Activated CD4-positive, CD25-positive, alpha-beta regulatory T cell treated with anti-CD3 and anti-CD28 coated beads, Interleukin-2, amount 50 U/mL, for 24 hours (primary cell): ENCODE measurements at places on chromosomes 3 and 15.

DNA sequence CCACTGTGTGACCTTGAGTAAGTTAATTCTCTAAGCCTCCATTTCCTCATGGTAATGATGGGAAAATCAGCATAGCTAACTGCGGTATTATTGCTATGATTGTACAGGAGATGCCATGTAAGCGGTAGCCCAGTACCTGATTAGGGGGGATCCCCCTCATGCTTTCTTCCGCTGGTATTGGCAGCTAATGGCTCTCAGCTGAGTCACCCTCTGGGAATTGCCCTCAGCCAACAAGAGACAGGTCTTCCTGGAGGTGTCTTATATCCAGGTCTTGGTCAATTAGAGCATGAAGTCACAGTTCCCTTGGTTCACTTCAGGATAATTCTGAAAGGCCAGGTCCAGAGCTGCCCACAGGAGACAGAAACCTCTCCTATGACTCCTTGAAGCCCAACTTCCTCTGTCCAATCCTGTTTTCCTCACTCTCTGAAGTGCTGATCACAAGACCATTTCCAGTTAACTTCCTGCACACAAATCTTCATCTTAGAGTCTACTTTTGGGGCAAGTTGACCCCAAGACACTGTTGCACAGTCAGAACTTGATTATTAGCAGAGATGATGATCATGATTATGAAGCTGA is 724.7 kb upstream of the ZNF385D start:
- no peak for ATAC-seq

DNA sequence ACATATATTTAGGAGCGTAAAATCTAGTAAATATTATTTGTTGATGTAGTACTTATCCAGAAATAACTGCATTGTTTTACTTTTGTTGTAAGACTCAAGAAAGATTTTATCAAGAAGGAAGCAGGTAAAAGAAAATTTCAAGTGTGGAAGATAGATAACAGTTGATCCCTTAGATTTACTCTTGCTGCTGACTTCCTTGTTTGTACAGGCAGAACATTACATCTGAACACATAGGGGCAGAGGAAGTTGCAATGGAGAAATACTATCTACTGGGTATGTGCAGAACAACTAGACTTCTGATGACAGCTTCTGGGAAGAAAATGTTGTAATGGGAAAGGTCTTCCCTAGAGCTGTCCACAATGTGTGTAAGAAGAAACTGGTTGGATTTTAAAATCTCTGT is 350.6 kb downstream of the NLGN1 start:
- ATAC-seq = no peak

DNA sequence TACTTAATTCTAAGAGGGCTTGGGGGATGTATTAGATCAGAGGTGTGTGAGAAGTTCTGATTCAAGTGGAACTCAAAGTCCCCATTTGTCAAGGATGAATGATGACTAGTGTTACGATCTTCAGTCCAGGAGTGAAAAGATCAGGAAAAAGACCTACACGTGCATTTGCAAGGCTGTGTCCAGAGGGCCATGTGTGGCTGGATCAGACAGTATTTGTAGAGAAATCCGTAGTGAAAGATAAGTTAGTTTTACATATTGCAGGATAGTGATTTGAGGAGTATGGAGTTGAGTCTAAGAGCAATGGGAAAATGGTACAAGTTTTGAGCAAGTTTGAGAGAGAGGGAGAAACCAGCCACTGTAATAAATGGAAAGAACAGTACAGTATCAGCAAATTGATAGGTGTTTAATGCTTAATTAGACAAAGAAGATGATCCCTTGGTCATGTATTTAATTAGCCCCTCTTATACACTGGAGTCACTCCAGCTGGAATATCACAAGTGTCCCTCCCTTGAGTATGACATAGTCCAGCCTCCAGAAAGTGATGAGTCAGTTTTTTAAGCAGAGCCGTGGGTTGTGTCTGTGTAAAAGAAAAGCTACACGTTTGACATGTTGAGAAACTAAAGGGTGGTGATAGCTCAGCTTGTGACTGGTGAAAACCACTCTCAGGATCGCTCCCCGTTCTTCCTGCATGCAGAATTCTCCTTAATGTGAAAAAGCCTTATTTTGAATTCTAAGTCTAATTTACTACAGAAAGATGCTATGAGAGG is 348.8 kb downstream of the ROBO1 start:
- no peak for ATAC-seq

GRCh38 chr15:29596266-29596665 is 226.0 kb downstream of the TJP1 start:
- no peak for ATAC-seq

- no peak for ATAC-seq
Observed at GRCh38 chr15:46703871-46704637, 1013.3 kb upstream of the SEMA6D start.

- ATAC-seq = no peak
Observed at GRCh38 chr15:33031324-33031821, 163.1 kb downstream of the FMN1 start.

- no peak for ATAC-seq
Observed at GRCh38 chr15:100863075-100863795, 16.4 kb upstream of the ALDH1A3 start.

DNA sequence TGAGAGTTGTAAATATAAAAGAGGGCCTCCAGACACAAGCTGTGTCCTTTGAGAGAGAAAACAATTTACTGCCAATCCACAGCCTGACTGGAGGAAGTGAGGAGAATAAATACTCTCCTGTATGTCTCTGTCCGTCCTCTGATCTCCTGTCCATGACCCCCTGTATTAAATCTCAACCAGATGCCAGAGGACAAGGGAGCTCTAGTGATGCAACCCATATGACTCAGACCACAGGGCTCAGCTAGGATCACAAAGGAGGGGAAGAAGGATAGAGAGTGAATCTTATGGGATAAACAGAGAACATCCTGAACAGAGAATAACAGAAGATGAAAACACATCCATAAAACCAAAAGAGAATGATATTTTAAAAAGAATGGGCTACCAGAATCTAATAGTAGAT is 482.6 kb downstream of the PLOD2 start:
- no peak for ATAC-seq

DNA sequence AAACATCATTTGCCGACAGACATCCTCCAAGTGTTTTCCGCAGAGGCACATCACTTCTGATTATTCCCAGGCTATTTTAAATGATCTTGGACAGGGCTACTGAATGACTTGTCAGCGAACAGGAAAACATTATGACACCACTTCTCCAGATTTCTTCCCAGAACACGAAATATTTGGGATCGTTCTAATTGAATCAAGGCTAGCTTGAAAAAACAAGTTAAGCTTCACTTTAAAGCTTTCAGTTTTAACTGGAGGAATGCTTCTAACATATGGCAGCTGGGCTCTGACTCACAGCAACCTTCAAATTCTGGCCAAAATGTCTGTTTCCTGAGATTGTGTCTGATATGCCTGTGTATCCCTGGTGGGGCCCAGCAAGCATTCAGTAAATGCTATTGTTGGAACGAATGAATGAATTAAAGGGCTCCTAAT is 127.0 kb upstream of the ICE2 start:
- no peak for ATAC-seq

DNA sequence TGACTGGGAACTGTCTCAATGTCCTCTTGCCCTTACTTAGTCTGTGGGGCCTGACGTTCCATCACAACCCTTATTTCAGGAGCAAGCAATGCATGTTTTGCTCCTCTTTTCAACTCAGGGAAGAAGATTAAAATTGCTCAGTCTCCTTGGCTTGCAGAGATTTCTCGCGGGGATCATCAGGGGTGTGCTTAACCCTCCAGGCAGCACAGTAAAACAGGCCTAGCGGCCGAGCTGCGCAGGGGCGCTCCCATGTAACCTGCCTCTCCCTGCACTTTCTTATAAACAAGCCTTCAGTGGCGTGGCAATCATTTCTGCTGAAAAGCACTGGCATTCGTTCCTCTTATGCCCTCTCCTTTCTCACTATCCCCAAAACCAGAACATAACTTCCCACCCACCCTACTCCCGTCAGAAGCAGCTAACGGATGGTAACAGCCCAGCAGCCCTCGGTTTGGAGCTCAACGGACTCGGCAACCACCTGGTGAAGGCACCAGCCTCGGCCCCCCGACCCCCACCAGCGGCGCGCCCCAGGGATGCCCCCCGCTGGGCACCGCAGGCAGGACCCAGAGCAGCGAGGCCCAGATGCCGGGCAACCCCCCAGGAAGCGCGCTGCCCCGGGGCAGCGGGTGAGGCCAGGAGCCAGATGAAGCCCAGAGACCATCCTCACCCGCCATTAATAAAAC is 1.1 kb downstream of the MCF2L2 start:
- ATAC-seq = no peak

- ATAC-seq = peak; percentile 58
Observed at GRCh38 chr3:101784855-101785613, 6.0 kb downstream of the NXPE3 start.

DNA sequence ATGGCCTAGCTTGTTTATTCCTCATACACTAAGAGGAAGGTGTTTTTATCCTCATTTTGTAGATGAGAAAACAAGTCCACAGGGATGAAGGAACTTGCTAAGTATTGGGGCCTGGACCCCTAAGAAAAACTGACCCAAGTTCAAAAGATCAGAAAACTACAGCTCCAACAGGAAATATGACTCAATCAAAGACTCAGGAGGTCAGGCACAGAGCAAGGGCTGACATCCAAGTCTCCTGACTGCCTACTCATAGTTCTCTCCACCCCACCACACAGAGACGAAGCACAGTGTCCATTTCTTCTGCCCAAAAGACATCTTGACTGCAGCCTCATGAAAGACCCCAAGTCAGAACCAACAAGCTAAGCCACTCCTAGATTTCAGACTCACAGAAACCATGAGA is 26.9 kb upstream of the TPM1 start:
- ATAC-seq = no peak

DNA sequence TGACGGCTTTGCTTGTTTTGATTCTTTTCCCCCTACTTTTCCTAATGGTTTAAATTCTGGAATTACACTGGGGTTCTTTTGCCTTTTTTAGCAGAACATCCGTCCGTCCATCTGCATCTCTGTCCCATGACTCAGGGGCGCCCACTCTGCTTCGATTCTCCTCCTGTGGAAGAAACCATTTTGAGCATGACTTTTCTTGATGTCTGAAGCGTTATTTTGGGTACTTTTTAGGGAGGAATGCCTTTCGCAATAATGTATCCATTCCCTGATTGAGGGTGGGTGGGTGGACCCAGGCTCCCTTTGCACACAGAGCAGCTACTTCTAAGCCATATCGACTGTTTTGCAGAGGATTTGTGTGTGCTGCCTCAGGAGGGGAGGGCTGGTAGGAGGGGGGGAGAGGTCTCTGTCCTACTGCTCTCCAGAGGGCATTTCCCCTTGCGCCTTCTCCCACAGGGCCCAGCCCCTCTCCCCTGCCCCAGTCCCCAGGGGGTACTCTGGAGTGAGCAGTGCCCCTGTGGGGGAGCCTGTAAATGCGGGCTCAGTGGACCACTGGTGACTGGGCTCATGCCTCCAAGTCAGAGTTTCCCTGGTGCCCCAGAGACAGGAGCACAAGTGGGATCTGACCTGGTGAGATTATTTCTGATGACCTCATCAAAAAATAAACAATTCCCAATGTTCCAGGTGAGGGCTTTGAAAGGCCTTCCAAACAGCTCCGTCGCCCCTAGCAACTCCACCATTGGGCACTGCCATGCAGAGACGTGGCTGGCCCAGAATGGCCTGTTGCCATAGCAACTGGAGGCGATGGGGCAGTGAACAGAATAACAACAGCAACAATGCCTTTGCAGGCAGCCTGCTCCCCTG is 19.5 kb upstream of the BSN start:
- no peak for ATAC-seq

- no peak for ATAC-seq
Observed at GRCh38 chr3:123451186-123451585, 2.3 kb upstream of the ADCY5 start.

DNA sequence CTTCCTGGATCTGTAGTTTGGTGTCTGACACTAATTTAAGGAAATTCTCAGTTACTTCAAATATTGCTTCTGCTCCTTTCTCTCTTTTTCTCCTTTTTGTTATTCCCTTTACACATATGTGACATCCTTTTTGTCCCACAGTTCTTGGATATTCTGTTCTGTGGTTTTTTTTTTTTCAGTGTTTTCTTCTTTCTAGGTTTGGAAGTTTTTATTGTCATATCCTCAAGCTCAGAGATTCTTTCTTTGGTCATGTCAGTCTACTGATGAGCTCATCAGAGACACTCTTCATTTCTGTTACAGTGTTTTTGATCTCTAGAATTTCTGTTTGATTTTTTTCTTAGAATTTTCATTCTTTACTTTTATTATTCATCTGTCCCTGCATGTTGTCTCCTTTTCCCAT is 140.5 kb downstream of the SPATA16 start:
- no peak for ATAC-seq

DNA sequence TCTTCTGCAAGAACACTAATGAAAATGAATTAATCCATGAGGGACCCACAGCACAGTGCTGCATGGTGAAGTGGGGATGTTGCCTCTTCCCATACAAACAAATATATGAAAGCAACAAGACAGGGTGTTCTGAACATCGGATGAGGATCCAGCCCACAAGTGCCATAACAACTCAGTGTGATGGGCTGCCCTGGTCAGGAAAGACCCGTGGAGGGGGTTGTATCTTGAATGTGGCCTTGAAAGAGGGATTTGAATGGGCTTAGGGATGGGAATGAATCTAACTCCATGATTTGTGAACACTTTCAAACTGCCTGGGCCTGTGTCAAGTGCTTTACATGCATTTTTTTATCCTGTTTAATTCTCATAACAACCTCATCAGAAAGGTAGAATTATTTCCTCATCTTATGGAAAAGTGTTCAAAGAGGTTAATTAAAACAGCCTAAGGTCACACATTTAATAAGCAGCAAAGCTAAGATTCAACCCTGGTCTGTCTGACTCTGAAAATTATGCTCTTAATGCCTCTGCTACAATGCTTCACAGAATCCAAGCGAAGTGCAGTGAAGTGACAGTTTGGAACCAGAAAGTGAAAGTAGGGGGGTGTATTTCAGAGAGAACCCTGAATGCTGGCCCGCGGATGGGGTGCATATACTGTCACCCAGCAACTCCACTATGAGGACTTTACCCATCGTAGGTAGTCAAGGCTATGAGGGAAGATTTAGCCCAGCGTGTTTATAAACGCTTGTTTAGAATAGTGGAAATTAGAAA is 65.6 kb upstream of the HEG1 start:
- peak; percentile 26 for ATAC-seq

DNA sequence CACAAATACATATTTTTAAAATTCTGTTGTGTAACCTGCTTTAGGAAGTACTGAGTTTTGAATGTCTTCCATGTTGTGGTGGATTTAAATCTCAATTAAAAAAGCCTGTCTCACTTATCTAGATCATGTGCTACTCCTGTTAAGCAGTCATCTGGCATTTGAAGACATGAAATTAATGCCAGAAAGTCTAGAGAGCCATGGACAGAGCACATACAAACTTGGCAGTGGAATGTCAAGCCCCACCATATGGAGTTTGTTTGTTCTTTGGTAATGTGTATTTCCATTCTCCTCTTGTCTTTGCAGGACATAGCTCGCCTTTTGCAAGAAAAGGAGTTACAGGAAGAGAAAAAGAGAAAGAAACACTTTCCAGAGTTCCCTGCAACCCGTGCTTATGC is 39.3 kb upstream of the UTS2B start:
- no peak for ATAC-seq

GRCh38 chr3:34174740-34175139 is 376.3 kb downstream of the PDCD6IP start:
- no peak for ATAC-seq

DNA sequence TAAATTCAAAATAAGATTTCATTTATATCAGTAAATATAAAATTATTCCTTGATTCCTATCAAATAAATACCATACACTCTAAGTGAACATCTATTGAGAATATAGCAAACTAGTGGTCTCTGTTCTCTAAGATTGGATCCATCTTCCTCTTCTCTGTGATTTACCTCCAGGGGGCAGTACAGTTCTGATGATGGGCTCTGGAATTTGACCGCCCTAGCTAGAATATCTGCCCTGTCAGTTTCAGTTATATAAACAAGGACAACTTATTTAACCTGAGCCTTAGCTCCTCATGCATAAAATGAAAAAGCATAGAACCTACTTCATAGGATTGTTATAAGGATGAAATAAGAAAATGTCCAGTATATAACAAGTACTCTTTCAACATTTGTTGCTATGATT is 171.1 kb upstream of the CCDC54 start:
- ATAC-seq = no peak
